Stimulated activated CD4-positive, alpha-beta T cell treated with anti-CD3 and anti-CD28 coated beads, Interleukin-1b, Interleukin-23, amount 100 ng/mL, for 24 hours (primary cell): ENCODE measurements at places on chromosomes 5 and 9.

DNA sequence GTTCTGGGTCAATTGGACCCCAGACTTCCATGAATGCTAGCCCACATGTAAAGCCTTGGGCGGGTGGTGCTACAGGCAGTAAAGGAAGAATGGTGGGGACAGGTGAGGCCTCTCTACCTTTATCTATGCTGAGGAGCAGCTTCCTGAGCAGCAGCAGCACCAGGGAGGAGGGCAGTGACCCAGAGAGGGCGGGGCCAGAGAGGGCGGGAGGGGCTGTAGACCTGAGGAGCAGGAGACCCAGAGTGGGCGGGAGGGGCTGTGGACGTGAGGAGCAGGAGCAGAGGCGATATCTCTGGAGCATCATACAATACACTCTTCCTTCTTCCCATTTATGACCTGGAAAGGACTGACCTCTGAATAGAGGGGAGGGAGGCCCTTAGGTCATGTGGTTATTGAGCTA is 165.9 kb downstream of the MTRR start:
- no peak for DNase-seq

DNA sequence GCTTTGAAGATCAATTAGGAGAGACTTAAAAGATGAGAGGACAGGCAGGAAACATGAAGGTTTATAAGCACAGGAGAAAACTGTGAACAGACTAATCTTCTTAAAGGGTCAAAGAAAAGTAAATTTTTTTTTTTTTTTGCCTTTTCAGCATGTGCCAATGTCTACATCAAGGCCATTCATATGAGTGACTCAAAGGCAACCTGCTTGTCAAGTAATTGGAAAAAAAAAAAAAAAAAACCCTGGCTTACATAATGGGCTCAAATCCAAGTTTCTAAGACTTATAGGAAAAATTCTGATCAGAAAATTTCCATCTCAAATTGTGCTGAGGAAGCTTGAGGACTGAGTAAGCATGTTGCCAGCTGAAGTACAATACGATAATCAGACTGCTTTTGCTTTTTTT is 15.9 kb downstream of the PPP2R2B start:
- no peak for DNase-seq

GRCh38 chr9:113709721-113710120 is 166.4 kb upstream of the ZNF618 start:
- DNase-seq, result no peak

DNA sequence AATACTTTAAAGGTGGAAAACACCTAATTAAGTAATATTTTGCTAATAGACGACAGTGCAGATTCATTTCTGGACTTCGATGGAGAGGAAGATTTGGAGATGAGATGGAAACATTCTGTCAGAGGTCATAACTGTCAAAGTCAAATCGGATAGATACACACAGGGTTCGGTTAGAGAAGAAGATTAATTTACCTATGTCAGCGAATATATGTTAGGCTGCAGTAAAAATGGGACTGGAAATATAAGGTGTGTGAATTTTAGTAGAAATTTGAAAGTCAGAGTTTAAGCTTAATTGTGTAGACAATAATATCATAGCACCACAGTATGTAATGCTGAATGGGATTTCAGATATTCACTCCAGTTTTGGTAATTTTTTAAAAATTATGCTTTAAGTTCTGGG is 1020.3 kb upstream of the ACO1 start:
- no peak for DNase-seq

DNA sequence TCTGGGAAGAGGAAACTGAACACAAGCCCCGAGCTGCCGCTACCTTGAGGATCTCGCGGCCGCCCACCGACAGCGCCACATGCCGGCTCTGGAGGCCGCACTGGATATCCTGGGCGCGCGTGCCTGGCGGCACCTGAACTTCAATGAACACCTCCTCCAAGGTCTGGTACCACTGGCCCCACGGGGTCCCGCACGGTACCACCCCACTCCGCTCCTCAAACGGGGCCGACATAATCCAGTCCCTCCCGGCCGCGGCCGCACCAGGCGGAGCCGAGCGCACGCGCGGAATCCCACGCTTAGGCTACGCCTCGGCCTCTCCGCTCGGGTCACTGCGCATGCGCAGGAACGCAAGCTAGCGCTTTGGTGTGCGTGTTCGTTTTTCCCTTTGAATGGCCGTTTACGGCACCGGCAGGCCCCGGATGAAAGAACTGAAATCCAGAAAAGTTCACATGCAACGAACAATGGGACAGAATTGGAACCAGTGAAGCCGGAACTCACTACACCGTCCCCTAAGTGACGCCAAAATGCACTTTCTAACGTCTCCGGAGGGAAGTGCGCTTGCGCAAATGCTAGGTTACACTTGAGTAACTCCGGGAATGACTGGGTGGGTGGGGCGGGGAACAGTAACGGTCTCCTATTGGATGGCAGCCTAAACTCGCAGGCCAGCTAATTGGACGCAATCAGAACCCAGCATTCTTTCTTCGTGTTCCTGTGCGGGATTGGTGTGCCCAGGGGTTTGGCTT is at the start of gene NUDCD2:
Gene NUDCD2, minus strand, starts transcription at position 284 of the 743 bp plus-strand sequence. Its CDS starts 52 bp downstream, at position 232.
- DNase-seq, result peak; percentile 87

GRCh38 chr5:172533399-172534228 is 79.3 kb upstream of the SH3PXD2B start:
- DNase-seq, result no peak

- no peak for DNase-seq
Measured at GRCh38 chr5:99169309-99169708, 240.5 kb upstream of the CHD1 start.

DNA sequence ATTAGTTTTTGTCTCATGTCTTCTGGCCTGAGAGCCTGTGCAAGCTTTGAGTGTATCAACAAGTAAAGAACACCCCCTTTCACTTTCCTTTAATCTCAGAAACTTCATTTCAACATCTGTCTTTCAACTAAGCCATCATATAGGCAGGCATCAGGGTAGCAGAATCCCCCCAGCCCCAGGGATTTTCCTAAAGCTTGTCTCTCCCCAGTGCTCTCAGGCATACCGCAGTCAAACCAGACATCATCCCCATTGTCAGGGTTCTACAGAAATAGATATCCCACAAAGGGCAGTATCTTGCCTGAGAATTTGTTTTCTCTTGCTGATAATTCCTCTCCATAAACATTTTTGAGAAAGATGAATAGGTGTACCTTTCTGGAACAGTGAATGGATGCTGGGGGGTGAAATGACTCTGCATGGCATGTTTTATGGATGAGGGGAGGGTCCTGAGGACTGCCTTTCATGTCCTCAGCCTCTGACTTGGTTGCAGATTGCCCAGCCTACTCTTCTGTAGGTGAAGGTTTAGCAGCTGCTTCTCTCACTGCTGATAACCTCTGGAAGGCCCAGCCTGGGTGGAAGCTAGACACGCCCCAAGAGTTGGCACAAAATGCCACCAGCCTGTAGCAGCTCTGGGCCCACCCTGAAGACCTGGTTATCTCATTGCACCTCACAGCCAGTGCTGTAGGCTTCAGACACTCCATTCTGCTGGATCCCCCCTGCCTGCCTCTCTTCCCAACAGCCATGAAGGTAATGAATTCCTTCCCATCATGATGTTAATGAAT is 20.5 kb upstream of the SHB start:
- no peak for DNase-seq

DNA sequence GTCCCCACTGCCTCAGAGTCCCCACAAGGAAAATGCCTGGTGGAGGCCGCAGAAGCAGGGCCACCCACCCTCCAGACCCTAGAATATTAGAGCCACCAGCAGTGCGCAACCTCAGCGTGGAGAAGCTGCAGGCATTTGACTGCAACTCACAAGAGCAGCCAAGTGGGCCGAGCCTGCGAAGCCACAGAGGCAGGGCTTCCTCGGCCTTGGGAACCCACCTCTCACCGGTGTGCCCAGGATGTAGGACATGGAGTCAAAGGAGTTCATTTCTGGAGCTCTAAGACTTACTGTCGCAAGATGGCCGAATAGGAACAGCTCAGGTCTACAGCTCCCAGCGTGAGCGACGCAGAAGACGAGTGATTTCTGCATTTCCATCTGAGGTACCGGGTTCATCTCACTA is 397.9 kb upstream of the PIK3R1 start:
- DNase-seq, result no peak
